ENCODE measurements at places on chromosomes 3 and 15.

- no peak for DNase-seq
Measured at GRCh38 chr3:23701716-23702597, 103.8 kb upstream of the UBE2E1 start.

DNA sequence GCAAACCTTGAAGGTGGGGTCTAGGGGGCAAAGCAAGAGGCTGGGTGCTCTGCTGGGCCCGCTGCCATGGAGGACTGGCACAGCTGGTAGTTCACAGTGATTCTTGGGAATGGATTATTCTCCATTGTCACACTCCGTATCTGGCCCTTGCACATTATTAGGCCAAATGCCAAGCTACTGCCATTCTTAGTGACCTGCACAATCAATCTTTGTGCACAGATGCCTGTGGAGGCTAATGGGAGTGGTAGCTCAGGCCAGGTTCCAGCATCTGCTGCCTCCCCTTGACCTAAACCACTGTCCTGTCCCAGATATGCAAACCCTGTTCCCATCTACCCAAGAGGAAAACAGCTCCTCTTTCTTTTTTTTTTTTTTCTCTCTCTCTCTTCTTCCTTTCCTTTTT, 67.5 kb downstream of the TIPARP start:
- no peak for DNase-seq

- DNase-seq, result no peak
Measured at GRCh38 chr3:86785386-86785785, 205.6 kb downstream of the VGLL3 start.

- no peak for DNase-seq
Measured at GRCh38 chr3:63909431-63909830, 2.8 kb downstream of the SCAANT1 start.

GRCh38 chr15:65420975-65421359, 1.8 kb downstream of the IGDCC4 start:
- no peak for DNase-seq

- peak; percentile 10 for DNase-seq
Measured at GRCh38 chr3:144109944-144110343, 138.3 kb downstream of the DIPK2A start.
